SW480 (cell line): ENCODE measurements at places on chromosomes 6 and 20.

GRCh38 chr20:52031563-52032303, 159.8 kb downstream of the ZFP64 start:
- no peak for DNase-seq

GRCh38 chr6:49649988-49650387, 13.3 kb upstream of the RHAG start:
- DNase-seq = no peak

DNA sequence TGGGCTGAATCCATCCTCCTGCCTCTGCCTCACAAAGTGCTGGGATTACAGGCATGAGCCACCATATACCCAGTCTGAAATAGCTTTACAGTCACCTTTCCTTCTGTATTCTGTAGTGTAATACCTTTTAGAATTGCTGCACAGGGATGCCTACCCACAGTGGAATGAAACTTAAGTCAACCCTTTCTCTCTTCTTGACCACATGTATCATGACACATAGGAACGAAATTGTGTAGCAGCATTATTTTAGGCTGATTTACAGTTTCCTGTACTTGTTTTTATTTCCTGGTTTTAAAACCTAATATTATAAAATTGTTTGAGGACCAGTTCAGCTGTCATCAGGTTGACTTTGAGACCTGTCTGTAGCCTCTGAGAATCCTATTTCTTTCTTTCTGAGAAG, 297.8 kb downstream of the ZFAND3 start:
- no peak for DNase-seq

DNA sequence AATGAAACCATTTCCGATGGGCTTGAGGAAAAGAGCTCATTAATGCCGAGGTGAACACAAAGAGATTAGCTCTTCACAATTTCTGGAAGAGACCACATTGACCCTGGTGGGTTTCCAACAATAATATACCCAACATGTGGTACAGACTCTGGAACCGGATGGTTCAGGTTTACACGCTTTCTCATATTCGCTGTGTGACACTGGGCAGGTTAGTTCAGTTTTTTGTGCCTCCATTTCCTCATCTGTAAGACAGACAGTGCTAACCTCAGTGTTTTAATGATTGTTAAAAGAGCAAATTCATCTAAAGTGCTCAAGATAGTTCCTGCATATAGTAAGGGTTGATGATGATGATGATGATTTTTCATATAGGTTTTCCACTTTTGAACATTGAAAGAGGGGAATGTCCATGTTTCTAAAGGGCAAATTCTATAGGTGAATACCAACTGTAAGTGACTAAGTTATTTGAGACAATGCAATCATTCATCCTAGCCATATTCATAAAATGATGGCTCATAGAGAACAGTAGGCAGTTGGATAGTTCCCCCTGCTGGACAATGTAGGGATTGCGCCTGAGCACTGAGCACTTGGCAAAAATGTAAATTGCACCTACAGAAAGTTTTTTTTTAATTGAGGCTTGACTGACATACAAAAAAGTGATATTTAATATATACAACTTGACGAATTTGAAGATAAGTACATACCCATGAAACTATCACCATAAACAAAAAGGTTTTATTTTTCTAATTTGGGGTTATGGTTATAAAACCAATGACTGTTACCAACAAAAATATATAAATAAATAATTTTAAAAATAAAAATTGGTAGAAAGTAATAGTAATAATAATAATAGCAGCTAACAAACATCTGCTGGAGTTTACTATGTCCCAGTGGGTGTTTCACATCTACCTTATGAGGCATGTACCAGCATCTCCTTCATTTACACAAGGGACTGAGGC, 2.1 kb upstream of the PERP start:
- DNase-seq = peak; percentile 84

GRCh38 chr6:50116390-50116789, 66.7 kb upstream of the DEFB112 start:
- no peak for DNase-seq

DNA sequence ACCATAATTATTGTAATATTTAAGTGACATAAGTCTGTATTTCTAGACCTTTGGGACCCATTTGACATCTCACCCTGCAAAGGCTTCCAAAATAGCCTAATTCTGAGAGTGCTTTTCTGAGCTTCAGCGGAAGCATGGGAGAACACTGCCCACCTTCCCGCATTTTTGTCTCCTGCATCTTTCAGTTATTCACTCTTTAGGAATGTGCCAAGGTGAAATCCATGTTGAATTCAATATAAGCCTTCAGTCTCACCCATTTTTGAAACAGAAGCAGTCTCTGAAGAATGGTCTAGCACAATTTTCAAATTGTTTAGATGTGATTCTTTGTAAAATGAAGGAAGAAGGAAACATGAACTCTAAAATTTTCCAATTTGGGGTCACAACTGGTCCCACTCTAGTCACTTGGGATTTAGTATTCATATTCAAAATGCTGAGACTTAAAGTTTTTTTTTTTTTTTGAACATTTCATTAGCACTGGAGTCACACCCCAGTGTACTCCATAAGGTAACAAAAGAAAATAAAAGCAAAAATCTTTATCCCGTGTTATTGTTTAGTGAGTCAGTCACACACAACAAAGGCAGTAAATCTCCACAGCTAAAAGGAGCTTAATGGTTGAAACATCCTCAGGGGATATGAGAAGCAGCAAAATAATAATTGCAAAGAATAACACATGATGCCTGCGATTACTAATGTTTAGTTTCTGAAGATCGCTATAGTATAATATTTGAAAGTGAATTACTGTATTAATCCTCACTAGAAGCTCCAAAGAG, 479.9 kb upstream of the BTBD3 start:
- DNase-seq = no peak

DNA sequence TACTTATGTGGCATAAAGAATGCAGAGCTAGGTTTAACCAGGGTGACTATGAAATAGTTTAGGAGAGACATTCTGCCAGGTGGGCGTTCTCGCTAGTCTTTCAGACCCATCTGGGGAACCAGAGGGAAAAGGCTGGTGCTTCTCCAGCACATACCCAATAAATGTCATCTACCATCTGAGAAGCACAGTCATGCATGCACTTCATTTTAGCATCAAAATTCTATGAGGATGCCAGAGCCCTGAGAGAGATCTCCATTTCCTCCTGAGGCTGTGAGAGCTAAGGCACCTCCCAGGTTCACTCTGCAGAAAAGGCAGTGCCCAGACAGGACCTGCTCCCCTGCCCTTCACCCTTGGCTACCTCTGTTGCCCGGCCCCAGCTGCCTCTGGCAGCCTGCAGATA, 231.7 kb upstream of the PRND start:
- no peak for DNase-seq
